Osteocyte (in vitro differentiated cells): ENCODE measurements at places on chromosomes 1 and 21. TPM values are rescaled to one million over a fixed set of nuclear protein-coding genes. Genes with fewer than 3 reads are reported as not detected.

The RXFP4 gene
- not detected in 2 replicates for total RNA-seq

DNA sequence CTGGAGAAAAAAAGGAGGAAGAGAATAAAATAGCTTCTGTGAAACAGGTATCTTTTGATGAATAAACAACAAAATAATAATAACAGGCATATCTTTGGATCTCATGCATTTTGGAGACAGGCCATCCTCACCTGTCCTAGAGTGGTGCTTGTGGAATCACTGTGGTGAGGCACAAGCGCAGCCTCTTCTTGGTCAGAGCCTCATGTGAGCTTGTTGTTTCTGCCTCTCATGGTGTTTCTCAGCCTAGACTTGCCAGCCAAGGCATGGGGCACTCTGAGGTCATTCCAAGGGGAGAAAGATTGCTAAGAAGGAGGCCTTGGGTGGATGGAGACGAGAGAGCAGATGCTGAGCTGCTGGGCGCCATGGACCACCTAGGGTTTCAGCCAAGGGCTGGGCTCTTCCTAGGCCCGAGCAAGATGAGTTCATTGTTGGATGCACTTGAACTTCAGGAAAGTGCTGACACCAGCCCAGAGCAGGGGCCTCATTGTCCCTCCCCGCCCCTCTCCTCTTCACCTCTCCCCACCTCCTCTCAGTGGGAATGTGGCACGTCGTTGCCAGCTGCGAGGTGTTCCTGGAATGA is 49.5 kb downstream of the ATP5PO start:
- H3K4me3 ChIP-seq: no peak overlapping the region
- H3K27ac ChIP-seq: no peak overlapping the region
- H3K36me3 ChIP-seq: no peaks in the 10 kb centered on the region

DNA sequence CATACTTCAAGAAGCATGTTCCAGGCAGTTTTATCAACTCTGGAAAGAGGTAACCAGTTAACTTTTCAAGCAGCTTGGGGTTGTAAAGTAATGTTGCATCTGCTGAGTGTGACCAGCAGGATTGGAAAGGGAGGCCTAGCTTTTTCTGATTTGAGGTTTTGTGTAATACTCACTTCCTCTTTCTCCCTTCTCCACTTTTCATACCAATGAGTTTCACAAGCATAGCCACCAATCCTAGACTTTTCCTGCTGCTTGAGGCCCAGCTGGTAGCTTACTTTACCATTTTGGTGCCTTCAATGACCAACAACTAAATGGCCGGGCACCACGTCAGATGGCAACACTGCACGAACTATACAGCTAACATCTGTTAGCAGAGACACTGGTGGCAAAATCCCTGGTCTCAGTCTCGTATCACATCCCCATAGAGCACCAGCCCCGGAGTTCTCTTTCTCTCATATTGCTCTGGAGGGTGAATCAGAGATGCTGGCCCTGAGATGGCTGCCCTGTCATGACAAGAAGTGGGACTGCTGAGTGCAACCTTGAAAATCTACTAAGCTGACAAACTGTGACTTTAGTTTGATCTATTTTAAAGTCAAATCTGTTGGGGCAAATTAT is 14.8 kb upstream of the GPR88 start:
- no peaks in the 10 kb centered on the region for H3K27me3 ChIP-seq
- H3K36me3 ChIP-seq: no peaks in the 10 kb centered on the region
- no peak overlapping the region for H3K27ac ChIP-seq
- no peak overlapping the region for H3K4me3 ChIP-seq

- peak; percentile 5 for DNase-seq
- H3K27me3 ChIP-seq: no peaks in the 10 kb centered on the region
- no peaks in the 10 kb centered on the region for H3K36me3 ChIP-seq
- H3K27ac ChIP-seq: no peak overlapping the region
Observed at GRCh38 chr1:93776728-93777127, 95.1 kb upstream of the BCAR3 start.

- H3K27me3 ChIP-seq: no peaks in the 10 kb centered on the region
- H3K4me1 ChIP-seq: peaks cover 38% of the 10 kb centered on the region
- H3K36me3 ChIP-seq: no peaks in the 10 kb centered on the region
- H3K4me3 ChIP-seq: no peak overlapping the region
Observed at GRCh38 chr1:14913482-14914177, 239.9 kb upstream of the TMEM51 start.

GRCh38 chr21:46168238-46168637 is 12.9 kb upstream of the FTCD start:
- H3K4me3 ChIP-seq: no peak overlapping the region
- H3K27ac ChIP-seq: no peak overlapping the region
- H3K27me3 ChIP-seq: no peaks in the 10 kb centered on the region
- peaks cover 14% of the 10 kb centered on the region for H3K36me3 ChIP-seq
- H3K4me1 ChIP-seq: no peaks in the 10 kb centered on the region
